Stimulated activated CD4-positive, alpha-beta T cell treated with anti-CD3 and anti-CD28 coated beads, TNF-alpha, amount 100 ng/mL, for 24 hours (primary cell): ENCODE measurements at places on chromosomes 12 and 14.

GRCh38 chr14:105549481-105549880, 23.1 kb downstream of the TMEM121 start:
- no peak for DNase-seq

DNA sequence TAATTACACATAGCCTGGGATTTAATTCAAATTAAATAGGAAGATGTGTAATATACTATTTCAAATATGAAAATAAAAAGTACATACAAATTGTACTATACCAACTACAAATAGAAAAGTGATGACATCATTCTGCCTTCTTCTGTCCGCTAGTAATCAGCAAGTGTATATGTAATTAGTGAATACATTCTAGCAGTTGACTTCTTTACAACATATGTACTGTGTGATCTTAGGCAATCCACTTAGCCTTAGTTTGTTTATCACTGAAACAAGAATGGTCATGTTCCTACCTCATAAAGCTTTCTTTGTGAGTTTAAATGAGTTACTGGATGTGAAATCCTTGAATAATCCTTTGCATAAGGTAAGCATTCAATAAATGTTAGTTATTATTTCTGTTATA, 7.8 kb upstream of the LUM start:
- DNase-seq = no peak

DNA sequence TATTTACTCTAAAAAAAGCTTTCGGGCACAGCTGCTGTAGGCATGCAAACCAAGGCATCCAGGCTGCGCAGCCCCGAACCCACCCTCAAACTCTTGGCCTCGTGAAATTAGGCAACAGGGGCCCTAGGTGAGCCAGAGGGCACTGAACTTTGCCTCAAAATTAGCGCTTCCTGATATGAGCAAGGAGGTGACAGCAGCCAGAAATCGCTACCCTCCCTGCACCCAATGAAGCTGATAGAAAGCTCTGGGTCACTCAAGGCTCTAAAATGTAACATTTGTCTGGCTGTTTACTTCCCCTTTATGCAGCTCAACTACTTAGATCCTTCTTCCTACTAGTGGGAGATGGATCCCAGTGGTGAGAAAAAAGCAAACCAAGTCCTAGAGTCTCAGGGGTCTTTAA, 61.8 kb downstream of the PITPNM2 start:
- DNase-seq = no peak

DNA sequence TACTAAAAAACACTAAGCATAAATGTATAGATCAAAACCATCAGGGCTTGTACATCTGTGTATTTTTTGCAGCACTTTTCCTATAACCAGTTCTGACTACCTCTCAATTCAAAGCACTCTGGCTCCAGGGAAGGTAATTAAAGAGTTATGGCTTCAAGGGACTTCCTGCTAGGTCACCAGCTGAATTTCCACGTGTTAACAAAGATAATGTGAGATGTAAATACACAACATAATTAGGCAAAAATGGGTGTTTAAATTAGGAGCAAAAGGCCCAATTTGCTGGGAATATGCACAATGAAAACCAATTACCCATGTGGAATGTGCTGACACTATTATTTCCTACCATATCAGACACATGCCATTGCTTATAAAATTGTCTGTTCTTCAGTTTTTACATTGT, 513.4 kb upstream of the FLRT2 start:
- DNase-seq = no peak

DNA sequence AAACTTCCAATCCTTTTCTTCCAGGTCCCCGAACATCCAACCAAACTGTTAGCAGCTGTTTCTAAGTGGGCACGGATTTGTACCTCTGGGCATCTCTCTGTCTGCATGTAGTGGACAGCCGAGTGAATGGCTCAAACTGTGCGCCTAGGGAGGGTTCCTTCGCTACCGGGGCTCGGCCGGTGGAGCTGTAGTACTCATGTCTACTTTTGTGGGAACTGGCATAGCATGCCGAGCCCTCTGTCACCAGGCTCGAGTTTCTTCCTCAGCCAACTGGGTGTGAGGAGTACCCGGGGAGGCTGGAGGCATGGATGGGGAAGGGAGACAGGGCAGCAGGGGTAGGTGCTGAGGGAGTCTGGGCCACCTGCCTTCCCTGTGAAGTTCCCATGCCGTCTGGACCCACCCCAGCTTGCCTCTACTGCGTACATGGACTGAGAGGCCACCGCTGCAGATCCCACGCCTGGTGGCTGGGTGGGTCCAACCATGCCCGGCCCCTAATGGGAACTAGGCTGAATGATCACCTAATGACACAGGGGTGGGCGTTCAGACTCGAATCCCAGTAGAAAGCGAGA, 23.0 kb downstream of the TNFAIP2 start:
- no peak for DNase-seq

GRCh38 chr12:46439793-46440511, 67.4 kb upstream of the SLC38A2 start:
- DNase-seq = no peak

DNA sequence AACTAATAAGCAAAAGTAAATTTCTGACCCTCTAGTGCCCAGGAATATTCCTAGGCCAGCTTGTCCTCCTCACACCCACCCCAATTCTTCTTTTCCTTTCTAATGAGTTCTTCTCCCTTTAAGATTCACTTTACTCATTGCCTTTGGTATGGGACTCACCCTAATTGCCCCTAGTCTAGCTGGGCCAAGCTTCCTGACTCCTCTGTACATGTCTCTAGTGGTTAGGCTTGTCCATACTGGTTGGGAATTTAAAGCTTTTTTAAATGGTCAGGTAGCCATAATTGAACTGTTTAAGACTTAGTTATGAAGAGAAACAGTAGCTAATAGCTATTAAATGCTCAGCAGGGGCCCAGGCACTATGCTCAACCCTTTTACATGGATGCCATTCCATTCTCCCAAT, 248.2 kb downstream of the C12orf42 start:
- DNase-seq = no peak

DNA sequence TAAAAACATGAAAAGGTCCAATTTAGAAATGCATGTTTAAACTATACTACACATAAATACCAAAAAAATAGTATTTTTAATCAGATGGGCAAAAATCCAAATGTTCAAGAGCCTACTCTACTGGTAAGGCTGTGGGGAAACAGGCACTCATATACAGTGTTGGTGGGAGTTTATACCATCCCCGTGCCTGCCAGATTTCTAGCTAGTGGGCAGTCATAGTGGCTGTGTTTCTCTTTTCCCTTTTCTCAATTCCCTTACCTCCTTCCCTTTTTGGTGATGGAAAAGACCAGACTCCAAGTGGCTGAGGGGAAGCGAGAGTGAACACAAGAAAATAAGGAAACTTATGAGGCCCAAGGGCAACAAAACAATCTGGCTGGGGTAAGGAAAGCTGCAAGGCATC, 14.7 kb downstream of the ZNF641 start:
- DNase-seq = no peak

DNA sequence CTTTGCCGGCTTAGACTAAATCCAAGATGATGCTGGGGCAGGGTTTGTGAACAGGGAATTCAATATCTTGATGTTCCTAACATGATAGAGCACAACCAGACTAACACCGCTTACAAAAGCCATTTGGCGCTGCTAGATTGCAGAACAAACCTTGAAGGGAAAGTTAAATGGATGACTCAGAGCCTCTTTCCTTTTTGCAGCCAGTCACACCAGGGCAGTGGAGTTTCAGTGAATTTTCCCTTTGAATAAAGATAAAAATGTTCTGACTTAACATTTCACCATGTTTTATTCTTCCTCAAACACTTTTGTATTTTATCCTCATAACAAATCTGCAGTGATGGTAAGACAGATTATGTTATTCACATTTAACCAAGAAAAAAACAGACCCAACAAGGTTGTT, 47.3 kb downstream of the PDE6H start:
- DNase-seq = no peak

DNA sequence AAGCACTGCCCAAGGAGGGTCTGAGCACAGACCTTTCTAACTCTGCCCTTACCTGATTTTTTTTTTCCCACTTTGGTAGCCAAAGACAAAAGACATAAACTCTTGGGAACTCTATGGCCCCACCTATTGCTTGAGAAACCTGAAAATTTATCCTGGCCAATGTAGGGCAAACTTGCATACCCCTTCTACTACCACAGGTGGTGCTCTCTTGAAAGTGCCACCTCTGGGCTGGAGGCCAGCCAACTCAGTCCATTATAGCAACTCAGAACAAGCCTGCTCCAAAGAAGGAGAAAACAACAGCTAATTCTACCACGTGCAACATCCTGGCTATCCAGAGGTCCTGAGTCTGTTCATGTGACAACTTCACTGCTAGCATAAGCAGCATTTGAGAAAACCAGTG, 55.7 kb upstream of the ABCD2 start:
- DNase-seq = no peak

- no peak for DNase-seq
Measured at GRCh38 chr12:45425426-45425825, 209.5 kb downstream of the ANO6 start.

GRCh38 chr12:32826807-32827412, 69.7 kb downstream of the PKP2 start:
- DNase-seq = no peak

- no peak for DNase-seq
Measured at GRCh38 chr12:110282300-110282860, 1.3 kb downstream of the ATP2A2 start.

DNA sequence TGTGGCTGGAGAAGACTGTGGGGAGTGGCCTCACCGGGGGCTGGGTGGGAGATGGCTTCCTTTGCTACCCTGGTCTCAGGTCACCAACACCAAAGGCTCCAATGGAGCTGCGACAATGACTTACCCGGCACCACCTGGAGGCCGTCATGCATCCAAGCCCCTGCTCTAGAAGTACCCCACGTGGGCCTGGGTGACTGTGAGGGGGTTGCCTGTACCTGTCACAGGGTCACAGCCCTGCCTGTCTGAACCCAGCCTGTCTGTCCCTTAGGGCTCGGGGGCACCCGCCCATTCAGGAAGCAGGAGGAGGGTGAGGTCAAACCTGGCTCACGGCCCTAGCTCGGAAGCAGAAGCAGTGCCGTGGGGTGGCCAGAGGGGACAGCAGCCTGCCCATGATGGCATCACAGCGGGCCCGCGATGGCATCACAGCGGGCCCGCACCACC, 18.9 kb downstream of the ABCB9 start:
- no peak for DNase-seq

GRCh38 chr14:81252278-81252677, 31.5 kb upstream of the GTF2A1 start:
- DNase-seq = no peak
